DMS53 (cell line): ENCODE measurements at places on chromosomes 1 and 21.

GRCh38 chr1:162541619-162542141, 19.8 kb upstream of the UAP1 start:
- DNase-seq = no peak

DNA sequence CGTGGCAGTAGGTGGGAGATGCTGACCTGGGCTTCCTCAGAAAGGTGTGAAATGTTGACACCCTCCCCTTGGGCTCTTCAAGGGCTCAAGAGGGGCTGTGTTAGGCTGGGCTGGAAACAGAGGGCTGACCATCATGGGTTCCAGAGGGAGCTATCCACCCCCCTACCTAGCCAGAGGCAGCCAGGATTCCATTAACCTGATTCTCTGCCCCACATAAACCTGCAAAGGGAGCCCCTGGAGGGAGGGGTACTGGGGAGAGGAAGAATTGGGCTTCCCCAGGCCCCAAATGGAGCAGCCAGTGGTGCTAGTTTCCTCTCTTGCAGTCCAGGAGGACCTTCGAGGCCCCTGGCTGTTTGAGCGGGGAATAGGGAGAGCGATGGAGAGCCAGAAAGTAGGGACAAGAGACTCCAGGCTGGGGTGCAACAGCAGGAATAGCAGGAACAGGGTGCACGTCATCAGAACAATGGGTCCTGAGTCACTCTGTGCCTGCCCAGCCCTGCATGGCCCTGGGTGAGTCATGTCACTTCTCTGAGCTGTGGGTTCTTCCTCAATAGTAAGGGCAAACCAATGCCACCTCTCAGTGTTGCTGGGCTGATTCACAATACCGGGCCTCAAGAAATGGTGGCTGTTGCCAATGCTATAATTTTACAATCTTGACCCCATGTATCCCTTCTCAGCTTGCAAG, 121.2 kb downstream of the EPHB2 start:
- peak; percentile 91 for DNase-seq

DNA sequence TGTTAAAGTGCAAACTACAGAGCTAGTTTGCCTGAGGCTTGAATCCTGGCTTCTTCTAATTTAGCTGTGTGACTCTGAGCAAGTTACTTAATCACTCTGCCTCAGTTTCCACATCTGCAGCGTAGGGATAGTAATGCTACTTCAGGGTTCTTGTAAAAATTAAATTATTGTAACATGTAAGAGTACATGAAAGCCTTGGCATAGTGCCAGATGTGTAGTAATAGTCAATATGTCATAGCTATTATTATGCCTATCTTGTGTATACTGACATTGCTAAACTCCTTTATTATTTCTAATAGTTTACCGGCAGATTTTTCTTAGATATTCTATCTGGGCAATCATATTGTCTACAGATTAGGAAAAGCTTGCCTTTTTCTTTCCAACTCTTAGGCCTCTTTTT, 6.8 kb upstream of the TADA1 start:
- no peak for DNase-seq

DNA sequence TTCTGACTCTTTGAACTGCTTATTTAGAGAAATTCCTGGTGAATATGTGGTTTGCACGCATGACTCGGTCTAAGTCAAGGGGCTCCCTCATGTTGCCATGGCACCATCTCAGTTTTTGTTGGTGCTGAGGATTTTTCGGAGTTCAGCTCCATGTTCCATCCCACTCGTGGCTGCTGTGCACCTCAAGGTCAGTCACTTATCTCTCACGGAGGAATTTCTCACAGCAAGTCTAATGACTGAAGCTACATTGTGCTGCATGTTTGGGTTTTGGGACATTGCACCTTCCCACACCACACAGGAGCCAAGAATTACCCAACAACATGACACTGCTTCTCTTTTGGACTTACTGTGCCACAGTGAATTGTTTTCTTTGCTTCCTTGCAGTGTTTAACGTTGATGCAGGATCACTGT, 269.9 kb downstream of the NCAM2 start:
- DNase-seq = no peak

DNA sequence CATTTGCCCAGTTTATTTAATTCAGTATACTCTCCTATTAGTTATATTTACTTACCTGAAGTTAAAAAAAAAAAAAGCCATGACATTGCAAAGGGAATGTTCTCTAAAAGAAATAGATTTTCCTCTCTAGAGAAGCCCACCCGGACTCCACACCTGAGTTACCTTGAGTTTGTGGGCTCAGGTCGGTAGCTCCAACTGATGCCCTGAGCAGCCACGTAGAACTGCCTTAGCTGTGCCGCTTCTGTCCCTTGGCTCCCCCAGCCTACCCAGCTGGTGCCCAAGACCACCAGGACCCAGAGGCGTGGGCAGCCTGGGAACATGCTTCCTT, 250 bp downstream of the F5 start:
- no peak for DNase-seq

DNA sequence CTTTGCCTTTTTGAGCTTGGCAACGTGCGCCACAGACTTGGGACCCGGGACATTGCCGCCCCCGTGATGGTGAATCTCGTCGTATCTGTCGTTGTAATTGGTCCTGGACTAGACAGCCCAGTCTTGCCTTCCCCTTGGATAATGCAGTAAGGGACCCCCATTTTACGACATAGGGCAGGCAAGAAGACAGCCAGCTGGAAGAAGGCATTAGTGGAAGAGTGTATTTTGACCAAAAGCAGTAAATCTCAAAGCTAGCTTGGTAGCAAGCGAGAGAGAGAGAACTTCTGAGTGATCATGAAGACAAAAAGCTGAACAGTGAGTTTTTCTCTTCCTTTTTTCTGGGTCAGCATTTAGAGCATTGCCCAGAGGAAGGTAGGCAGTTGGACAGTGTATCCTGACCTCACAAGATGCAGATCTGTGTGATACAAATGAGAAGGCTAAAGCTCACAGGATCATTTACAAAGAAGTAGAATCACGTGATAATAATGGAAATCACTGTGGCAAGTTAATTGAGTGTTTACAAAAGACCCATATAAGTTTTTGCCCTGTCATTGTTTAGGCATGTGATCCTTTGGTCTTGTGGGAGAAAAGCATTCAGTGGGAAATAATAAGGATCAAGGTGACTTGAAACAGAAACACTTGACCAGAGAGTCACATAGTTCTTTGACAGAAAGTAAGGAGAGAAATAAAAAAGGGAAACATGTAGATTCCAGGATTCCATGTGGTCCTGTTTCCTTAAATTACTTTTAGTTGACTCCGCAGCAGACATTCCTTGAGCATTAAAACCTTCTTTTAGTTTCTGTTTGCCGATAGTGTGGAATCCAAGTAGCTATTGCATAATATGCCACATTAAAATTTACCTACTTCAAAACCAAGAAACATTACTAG, 66.3 kb downstream of the CNST start:
- no peak for DNase-seq

- no peak for DNase-seq
Observed at GRCh38 chr21:31248598-31248997, 95.5 kb downstream of the TIAM1 start.

- no peak for DNase-seq
Observed at GRCh38 chr1:19372136-19372514, 60.0 kb downstream of the SLC66A1 start.

- no peak for DNase-seq
Observed at GRCh38 chr1:219143735-219144134, 29.9 kb upstream of the LYPLAL1 start.

DNA sequence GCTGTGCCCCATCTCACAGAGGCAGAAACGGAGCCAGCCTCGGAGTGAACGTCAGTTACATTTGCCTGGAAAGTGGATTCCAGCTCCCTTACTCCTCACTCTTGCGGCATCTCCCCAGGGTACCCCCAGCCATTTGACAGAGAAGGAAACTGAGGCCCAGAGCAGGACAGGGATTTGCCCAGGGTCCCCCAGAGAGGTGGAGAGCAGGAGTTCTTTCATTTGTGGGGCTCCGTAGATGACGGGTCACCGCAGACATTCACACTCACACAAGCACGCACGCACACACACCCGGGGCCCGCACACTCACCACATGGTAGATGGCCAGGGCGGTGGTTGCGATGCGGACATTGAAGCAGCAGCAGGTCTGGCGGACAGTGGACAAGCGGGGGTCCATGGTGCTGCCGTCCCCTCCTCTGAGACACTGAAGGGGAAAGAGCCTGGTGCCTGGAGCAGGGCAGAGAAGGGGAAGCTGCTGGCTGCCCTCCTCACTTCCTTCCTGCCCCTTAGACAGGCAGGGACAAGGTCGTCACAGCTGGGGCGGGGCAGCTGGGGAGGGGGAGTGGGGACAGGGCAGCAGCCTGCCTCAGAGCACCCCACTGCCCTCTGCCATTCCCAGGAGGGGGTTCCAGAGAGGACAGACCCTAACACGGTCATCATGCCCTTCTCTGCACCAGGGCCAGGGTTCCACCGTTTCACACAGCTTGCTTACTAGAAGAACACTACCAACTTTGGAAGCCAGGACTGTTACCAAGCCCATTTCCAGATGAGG, at the start of gene LAPTM5:
Gene LAPTM5 (minus strand): TSS at position 423 of the 769 bp plus-strand sequence. CDS start 29 bp downstream, at position 394.
- no peak for DNase-seq
